ENCODE measurements at places on chromosomes 3 and 15. TPM values are rescaled to one million over a fixed set of nuclear protein-coding genes. Genes with fewer than 3 reads are reported as not detected.

DNA sequence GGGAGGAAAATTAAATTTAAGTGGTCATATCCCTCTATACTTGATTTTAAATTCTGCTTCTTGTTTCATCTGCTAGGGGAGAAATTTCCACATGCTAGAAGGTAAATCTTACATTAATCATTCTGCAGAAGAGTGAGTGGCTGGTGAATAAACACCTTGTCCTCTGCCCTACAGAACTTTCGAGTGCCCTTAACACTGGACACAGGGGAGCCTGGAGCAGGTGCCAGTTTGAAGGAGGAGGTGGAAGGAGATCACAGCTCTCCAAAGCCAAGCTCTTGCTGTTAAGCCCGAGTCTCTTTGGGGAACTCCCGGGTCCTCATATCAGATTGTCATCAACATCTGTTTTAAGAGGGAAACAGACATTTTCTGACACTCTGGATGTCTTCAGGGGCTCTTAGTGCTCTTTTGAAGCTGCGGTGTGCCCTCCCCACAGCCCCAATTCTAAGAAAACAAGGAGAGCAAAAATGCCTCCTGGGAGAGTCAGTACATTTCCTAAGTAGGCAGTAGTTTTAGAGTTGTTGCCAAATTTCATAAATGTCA, 31.3 kb downstream of the LAMP3 start:
- H3K4me3 ChIP-seq: no peak overlapping the region
- DNase-seq: no peak
- no peaks in the 10 kb centered on the region for H3K27me3 ChIP-seq
- peaks cover 28% of the 10 kb centered on the region for H3K36me3 ChIP-seq

CFAP91 gene
- not detected for total RNA-seq

DNA sequence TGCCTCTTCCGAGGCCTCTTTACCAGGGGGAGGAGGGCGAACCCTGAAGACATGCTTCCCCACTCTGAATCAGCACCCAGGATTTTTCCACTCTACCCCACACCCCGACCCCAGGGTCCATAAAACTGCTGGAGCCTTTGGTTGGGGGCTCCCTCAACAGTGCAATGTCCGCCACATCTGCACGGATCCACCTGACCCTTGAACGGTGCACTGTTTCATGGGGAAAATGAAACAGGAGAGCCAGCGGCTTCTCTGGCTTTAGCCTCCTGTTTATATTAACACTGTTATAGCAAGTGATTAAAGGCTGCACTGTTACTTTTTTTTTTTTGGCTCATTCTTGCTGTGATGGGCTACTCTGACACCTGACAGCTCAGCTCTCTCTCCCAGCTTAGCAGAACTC, 124.1 kb upstream of the DLG1 start:
- H3K27ac ChIP-seq: no peak overlapping the region
- peaks cover 7% of the 10 kb centered on the region for H3K4me1 ChIP-seq
- peaks cover 8% of the 10 kb centered on the region for H3K27me3 ChIP-seq
- H3K4me3 ChIP-seq: no peak overlapping the region
- DNase-seq: no peak
- H3K36me3 ChIP-seq: no peaks in the 10 kb centered on the region

DNA sequence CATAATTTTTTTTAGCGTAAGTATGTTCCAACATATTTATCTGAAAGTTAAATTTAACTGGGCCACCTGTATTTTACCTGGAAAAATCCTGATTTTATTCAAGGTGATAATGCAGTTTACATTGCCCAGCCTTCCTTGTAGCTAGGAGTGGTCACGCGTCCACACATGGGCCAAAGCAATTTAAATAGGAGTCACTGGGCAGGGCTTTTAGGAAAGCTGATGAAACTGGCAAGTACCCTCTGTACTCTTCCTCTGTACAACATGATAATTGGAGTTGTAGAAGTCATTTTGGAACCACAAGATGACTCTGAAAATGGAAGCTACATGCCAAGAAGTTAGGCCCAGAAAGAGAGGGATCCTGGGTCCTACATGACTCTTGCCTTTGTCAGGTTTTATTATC, 9.5 kb downstream of the BTD start:
- H3K27ac ChIP-seq: no peak overlapping the region
- no peak for DNase-seq
- no peaks in the 10 kb centered on the region for H3K36me3 ChIP-seq
- no peaks in the 10 kb centered on the region for H3K27me3 ChIP-seq

DNA sequence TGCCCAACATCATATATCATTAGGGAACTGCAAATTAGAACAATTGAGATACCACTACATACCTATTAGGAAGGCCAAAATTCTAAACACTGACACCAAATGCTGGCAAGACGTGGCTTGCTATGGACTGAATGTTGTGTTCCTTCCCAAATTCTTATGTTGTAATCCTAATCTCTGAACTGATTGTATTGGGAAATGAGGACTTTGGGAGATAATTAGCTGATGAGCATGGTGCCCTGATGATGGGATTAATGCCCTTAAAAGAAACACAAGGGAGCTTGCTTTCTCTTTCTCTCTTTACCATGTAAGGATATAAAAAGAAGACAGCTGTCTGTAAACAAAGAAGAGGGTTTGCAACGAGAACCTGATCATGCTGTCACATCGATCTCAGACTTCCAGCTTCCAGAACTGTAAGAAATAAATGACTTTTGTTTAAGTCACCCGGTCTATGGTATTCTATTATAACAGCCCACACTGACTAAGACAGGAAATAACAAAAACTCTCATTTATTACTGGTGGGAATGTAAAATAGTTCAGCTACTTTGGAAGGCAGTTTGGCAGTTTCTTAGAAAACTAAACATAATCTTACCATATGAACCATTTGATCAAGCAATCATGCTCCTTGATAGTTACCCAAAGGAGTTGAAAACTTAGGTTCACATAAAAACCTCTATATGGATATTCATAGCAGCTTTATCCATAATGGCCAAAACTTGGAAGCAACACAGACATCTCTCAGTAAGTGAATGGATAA, 458.3 kb upstream of the CBLB start:
- peak overlapping the region; percentile 14 for H3K27ac ChIP-seq
- no peaks in the 10 kb centered on the region for H3K27me3 ChIP-seq
- peaks cover 32% of the 10 kb centered on the region for H3K4me1 ChIP-seq
- no peak overlapping the region for H3K4me3 ChIP-seq

IL5RA gene
- 0.18 TPM for total RNA-seq

DENND4A gene
- 62.3 TPM for total RNA-seq

- H3K4me3 ChIP-seq: no peak overlapping the region
- no peak overlapping the region for H3K27ac ChIP-seq
- H3K27me3 ChIP-seq: no peaks in the 10 kb centered on the region
- DNase-seq: no peak
- peaks cover 57% of the 10 kb centered on the region for H3K4me1 ChIP-seq
Measured at GRCh38 chr15:101176625-101177024, 75.2 kb downstream of the CHSY1 start.

DNA sequence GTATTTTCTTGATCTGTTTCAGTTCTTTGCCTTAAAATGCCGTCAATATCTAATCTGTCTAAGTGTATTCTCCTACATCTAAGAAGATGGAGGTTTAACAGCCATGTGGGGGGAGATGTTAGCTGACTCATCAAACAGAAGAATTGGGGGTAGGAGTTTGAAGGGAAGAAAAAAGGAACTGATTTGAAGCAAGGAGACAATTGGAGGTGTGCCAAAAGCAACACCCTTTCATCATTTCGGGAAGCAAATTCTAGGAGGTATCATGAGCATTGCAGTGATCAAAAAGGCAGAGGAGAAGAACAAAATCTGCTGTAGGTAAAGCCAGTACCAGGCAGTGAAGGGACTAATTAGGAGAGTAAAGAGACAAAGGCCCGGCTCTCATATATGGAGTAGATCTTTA, 337.3 kb upstream of the TBC1D5 start:
- no peak overlapping the region for H3K4me3 ChIP-seq
- no peak overlapping the region for H3K27ac ChIP-seq
- DNase-seq: no peak

Data from activated T-helper 2 cell treated with anti-CD3 and anti-CD28 coated beads, Interferon-gamma antibody, Interleukin-2, Interleukin-4, amounts not matched to agents 10 μg/mL and 5 μg/mL and 100 μg/mL, durations not matched to agents 14 hours and 24 hours and 36 hours (primary cell).